Fibroblast of skin of right quadriceps (primary cell): ENCODE measurements at places on chromosomes 2 and 18.

GRCh38 chr2:69559442-69560146 lies 83.9 kb downstream of the AAK1 start:
- peak; percentile 40 for DNase-seq

GRCh38 chr18:48714873-48715272 lies 176.0 kb downstream of the CTIF start:
- DNase-seq, result no peak

DNA sequence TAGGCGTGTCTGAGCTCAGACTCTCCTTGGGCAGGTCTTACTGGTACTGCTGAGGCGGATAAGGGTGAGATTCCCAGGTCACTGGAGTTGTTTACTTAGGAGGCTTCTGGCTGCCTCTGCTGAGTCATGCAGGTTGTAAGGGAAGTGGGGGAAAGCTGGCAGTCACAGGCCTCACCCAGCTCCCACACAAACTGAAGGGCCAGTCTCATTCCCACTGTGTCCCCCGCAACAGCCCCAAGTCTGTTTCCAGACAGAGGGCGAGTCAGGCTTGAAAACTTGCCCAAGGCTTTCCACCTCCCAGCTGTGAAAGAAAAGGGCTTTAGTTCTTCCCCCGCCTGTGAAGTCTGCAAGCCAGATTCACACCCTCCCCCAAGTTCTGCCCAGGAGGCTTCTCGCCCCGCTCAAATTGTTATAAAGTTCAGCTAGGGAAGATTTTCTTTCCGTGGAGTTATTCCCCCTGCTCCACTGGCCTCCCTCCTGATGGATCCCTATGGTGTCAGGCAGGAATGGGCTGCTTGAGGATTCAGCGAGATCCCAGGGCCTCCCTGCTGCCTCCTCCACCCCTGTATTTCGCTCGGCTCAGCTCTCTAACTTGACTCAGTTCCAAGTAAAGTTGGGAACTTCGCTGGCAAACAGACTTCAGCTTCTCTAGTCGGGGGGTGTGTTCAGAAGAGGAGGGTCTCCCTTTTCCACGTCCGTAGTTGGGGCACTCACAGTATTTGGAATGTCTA lies 248.6 kb downstream of the NR4A2 start:
- no peak for DNase-seq

GRCh38 chr18:10343778-10344177 lies 110.7 kb upstream of the APCDD1 start:
- no peak for DNase-seq

DNA sequence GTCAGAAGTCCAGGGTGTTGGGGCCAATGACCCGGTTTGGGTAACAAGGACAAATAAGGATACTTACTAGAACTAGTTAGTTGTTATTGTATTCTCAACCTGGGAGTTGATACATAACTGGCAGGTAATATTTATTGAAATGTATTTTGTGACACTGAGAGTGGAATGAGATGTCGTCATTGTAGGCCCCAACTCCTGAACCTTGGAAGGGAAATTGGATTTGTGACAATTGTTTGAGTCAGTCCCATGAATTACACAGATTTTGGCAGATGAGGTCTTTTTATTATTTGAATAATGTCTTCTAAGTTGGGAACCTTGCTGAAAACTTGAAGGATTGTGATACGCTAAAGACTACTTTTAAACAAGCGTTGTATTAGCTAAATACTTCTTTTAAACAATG lies 5.1 kb downstream of the TIMM21 start:
- no peak for DNase-seq

DNA sequence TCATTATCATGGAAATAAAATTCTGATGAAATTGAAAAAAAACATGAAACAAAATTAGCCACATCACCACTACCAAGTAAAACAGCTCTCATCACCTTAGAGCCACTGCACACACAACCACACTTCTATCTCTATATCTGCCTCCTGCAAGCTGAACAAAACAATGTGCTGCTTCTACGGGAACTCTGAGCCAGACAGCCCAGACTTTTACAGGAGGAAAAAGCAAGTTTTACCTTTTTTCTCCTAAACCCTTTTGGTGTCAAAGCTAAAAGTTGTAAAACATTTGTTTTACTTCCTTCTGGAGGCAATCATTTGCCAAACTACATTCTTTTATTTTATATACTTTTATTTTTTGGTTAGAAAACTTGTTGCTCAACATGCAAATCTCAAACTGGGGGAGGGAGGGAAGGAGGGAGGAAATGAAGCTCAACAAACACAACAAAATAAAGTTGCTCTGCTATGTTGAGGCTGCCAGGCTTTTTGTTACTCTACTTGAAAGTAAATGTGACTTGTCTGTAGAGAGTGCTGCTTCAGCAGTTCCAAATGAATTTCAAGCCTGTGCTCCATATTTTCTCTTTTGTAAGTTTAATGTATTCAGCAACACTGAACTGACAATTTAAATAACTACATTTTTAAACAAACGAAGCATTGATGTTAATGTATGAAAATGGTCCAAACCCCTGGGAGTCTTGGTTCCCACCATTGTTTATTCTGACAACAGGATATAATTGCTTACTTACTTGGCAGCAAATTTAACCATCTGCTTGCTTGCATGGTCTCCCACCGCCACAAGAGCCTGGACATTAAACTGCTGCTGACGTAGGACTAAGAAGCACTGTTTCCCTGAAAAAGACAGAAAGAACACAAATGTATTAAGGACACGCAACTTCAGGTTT lies 24.5 kb downstream of the DARS1 start:
- peak; percentile 15 for DNase-seq

GRCh38 chr2:172427256-172427989 lies at the start of gene ITGA6:
Gene ITGA6 (plus strand): TSS chr2:172427586.
- DNase-seq, result peak; percentile 34

GRCh38 chr2:159272156-159272555 lies 14.3 kb downstream of the WDSUB1 start:
- DNase-seq, result no peak

DNA sequence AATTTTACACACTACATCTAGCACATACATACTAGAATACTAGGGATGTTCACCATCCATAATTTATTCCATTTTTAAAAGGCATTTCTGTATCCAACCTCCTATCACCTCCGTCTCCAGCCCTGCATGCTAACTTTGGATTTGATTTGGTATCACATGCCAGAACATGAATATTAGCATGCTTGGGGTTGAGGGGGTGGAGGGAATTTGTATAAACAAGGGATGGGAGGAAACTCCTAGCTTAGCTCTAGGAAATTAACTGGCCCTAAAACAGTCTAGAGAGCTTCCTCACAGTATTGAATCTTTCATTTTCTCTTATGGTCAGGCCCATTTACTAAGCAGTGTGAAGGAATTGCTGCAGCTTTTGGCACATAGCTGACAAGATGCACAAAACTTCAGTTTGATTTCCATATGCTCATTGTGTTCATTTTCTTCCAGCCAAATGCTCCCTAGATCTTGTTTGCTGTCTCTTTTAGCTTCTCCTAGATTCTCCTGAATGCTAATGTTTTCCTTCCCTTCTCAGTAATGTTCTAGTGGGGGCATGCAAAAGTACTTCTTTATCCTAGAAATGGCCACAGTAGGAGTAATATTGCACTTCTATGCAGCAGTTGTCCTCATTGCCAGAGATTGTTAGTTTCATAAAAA lies 135.2 kb downstream of the VWC2L start:
- DNase-seq, result no peak

- DNase-seq, result no peak
Observed at GRCh38 chr2:104889291-104889959, 35.5 kb downstream of the POU3F3 start.

DNA sequence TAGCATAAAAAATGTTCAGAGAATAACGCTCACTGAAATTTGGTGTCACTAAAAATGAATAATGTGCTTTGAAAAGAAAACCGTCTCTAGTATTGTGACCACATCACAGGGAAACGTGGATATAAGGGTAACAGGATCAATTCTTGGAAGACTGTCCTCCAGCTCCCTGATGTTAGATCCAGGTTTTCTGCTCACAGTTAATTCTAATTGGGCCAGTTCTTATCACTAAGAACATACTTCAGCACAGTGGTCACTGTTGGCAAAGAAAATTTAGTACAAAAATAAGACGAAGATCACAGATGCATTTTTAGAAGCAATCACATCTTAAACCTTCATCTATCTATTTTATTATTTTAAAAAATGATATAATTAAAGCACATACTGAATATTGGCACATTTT lies 57.0 kb upstream of the CD226 start:
- no peak for DNase-seq
